NCI-H2171 treated with DMSO at 0.1 percent for 48 hours (cell line): ENCODE measurements at places on chromosomes 6 and 20.

DNA sequence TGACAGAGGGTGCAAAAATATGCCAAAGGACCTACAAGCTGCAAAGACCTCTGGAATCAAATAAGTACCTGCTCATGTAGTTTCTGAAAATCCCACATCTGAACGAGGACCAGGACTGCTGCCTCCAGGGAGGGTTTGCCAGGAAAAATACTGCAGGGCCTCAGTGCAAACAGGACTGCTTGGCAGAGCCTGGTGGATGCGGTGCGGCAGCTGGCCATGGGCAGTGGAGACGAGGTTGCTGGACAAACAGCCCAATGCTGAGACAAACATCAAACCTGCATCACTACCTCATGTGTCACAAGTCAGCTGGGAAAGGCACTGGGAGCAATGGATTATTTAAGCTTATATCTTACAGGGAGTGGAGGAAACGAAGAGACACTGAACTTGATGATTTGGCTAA is 238.8 kb downstream of the PAX1 start:
- DNase-seq, result no peak

DNA sequence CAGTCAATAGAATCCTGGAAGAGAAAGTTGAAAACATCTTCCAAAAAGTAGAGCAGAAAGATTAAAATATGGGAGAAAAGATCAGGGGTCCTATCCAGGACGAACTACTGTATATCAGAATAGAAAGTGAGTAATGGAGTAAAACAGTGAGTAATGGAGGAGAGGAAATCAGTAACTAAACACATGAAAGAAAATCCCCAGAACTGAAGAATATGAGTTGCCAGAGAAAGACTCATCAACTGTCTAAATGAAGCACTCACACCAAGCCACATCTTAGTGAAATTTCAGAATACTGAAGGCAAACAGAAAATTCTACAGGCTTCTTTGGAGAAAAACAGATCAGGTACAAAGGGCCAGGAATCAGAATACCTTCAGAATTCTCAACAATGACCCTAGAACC is 14.9 kb downstream of the IL17A start:
- no peak for DNase-seq

DNA sequence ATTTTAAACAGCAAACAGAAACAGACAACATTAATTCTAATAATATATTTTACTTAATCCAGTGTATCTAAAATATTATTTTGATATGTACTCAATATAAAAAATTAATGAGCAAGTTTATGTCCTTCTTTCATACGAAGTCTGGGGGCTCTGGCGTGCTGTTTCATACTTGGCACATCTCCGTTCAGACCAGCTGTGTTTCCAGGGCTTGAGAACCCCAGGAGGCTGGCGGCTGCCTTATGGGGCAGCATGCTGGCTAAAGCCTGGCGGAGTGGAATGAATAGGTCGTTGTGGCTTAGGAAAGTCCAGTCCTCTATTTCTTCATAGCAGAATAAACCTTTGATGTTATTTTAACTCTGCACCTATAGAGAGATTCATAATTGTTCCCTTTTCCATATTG is 43.3 kb downstream of the DUSP22 start:
- no peak for DNase-seq

DNA sequence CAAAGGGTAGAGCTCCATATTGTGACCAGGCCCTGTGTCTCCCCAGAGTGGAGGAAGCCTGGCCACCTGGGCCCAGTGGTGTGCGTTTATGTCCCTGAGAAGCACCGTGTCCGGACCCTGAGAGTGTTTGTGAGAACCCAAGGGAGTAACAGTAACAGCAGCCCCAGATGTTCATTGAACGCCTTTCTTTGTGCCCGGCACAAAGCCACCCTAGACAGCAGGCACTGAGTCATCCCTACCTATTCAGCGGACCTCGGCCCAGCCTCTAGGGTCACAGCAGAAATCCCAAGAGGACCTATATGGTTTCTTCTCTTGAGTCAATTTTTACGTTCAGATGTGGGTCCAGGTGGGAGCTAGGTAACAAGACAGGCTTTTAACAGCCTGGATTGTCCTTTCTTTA is 24.5 kb downstream of the BCAS4 start:
- no peak for DNase-seq

DNA sequence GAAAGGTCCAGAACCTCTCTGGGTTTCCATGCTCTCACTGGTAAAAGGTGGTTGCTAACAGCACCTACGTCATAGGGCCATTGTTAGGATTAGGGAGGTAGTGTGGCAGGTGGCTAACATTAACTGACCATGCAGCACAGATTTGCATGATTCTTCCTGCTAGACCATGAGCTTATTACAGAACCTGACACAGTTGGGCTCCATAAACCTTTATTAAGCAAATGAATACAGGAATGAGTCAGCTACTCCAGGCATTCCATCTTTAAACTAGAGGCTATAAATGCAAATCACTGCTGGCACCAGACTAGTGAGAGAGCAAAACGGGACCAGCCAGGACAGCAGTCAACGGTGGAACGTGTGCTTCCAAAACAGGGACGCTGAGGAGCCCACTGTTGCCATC is 440.1 kb downstream of the PTPRT start:
- DNase-seq, result no peak

- DNase-seq, result no peak
These were observed 9.5 kb downstream of the CNKSR3 start for GRCh38 chr6:154500769-154501577.

DNA sequence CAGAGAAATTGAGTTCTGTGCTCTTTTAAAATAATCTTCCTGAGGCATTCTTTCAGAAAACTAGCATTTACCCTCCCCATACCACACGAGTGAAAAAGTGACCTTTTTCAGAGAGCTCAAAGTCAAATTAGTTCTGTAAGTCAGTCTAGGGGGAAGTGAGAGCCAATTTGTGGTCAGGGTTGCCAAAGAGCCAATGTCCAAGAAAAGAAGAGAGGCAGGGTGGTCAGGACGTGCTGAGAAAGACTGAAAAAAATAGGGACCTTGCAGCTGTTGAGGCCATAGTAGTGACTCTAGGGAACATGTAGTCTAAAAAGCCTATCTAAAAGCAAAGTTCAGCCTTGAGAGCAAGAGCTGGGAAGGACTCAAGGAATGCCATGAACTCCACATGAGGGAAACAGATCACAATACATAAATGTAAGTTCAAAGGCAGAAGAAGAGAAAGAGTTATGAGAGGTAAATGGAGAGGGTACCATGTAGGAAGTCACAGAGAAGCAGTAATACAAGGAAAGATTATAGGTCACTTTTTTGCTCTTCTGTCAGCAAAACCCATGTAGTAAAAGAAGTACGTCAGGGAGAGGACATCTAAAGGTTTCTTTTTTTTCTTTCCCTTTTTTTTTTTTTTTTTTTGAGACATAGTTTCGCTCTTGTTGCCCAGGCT is 565.1 kb upstream of the FLRT3 start:
- DNase-seq, result no peak

GRCh38 chr20:35171753-35172433 is at the start of gene PROCR:
PROCR (plus strand) TSS chr20:35172072; CDS start chr20:35172155, 83 bp downstream.
- DNase-seq, result peak; percentile 90

DNA sequence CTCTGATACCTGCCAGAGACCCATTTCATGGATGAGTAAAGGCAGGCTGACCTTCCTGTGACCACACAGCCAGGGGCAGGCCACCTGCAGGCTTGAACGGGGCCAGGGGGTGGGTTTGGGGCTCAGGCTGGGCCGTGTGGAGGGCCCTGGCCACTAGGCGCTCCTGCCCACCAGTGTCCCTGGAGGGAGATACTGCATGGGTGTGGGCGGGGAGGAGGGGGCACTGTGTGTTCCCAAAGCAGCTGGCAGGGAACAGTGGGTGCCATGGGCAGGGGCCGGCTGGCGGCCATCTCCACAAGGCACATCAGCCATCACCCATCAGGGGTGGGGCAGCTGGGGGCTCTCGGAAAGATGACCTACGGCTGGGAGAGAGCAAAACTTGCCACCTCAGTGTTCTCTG is 15.4 kb downstream of the SRC start:
- no peak for DNase-seq
